Activated naive CD8-positive, alpha-beta T cell treated with anti-CD3 and anti-CD28 coated beads for 36 hours (primary cell): ENCODE measurements at places on chromosomes 11 and 22. TPM values are rescaled to one million over a fixed set of nuclear protein-coding genes. Genes with fewer than 3 reads are reported as not detected.

DNA sequence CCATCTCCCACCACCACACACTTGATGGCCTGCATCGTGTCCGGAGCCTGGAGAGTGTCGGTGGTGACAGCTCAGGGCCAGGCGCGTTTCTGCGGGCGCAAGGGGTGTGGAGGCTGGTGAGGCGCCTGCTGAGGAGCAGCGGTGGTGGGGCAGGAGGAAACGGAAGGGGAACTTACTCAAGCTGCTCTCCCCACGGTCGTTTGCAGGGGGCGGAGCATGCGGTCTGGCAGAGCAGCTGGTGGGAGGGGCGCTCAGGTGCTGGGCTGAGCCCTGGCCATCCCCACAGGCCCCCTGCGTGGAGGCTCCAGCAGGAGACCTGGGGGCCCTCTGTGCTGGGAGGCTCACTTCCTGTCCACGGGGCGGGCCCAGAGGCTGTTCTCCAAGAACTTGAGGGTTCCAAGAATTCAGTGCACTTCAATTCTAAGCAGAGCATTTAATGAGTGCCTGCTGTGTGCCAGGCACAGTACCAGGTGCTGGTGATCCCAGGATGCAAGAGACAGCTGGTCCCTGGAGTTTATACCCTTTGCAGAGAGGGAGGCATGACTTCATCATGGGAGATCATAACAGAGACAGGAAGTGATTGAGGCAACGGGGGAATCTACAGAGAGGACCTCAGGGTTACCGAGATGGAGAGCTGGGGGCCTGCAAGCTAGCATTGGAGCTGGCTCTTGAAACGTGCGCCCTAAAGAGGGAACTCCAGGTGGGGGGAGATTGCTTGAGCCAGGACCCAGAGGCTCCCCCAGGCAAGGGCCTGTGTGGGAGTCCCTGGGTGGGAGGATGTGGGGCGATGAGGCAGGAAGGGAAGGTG lies at the start of gene RAC2:
Gene RAC2 (minus strand): TSS at position 156 of the 808 bp plus-strand sequence. CDS start 121 bp downstream, at position 35.
- peak; percentile 93 for DNase-seq

DNA sequence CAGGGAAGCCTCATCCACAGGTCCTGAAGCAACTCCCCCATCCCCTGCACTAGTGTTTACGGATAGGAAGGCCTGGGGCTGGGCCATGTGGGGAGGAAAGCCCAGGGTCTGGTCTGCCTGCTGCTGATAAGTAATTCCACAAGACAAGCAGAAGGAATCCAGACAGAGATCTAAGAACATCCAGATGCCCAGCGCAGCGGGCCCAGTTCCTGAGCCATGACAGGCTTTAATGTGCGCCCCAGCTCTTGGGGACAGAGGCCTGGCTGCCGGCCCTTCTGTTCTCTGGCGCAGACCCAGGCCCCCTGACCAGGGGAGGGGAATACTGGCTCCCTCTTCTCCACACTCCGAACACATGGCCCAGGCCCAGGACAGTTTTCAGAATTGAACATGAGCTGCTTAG lies 28.8 kb upstream of the ETS1 start:
- no peak for DNase-seq

GRCh38 chr11:62569611-62570010 lies 4.1 kb downstream of the EEF1G start:
- no peak for DNase-seq

GRCh38 chr11:14021738-14022137 lies 59.2 kb downstream of the SPON1 start:
- no peak for DNase-seq

DNA sequence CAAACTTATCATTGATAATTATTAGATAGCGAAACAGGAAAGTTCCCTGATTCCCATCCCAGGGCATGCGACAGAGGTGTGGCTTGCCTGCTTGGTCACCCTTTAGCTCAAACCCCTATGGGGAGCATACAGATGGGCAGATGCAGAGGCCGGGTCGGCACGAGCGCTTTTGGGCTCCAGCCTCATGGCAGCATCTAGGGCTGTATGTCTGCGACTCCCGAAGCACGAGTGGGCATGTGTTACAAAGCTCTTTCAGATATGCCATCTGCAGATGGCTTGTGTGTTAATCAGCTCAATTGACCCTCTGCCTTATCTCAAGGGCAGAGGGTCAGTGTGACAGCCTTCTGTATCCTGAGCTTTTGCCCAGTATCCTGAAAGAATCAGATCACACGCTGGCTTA lies 2069.3 kb upstream of the RAG2 start:
- no peak for DNase-seq

CLDN5 gene
- total RNA-seq = not detected

- no peak for DNase-seq
Observed at GRCh38 chr11:8011371-8011770, 24.2 kb downstream of the EIF3F start.

MISFA gene
- 1.4 TPM for total RNA-seq

DNA sequence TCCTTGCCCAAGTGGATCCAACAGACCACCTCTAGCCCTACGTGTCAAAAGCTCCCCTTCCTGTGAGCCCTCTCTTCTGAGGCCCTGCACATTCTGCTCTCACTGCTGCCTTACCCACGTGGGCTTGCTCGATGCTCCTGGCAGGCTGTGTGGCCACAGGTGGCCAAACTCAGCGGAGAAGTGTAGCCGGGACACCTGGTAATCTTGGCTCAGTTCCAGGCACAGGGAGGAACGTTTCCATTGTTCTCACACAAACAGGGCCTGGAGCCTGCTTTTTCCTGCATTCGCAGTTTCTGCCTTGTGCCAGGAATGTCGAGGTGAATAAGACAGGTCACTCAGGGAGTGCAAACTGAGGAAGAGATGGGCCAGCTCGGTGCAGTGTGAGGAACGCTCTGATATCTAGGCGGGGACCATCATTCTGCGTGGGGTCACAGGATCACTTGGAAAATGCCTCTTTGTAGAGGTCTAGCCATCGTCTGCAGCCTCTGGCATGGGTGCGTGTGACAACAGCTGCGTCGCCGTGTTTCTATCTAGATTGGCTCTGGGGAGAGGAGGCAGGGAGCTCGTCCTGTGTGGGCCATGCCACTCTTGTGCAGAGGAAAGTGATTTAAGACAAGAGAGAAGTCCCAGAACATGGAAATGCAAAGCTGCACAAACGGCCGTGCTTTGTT lies 127.6 kb upstream of the PARVA start:
- DNase-seq = no peak

EFCAB6 gene
- 0.36 TPM for total RNA-seq

- no peak for DNase-seq
Observed at GRCh38 chr22:31719850-31720471, 30.0 kb downstream of the PRR14L start.

DNA sequence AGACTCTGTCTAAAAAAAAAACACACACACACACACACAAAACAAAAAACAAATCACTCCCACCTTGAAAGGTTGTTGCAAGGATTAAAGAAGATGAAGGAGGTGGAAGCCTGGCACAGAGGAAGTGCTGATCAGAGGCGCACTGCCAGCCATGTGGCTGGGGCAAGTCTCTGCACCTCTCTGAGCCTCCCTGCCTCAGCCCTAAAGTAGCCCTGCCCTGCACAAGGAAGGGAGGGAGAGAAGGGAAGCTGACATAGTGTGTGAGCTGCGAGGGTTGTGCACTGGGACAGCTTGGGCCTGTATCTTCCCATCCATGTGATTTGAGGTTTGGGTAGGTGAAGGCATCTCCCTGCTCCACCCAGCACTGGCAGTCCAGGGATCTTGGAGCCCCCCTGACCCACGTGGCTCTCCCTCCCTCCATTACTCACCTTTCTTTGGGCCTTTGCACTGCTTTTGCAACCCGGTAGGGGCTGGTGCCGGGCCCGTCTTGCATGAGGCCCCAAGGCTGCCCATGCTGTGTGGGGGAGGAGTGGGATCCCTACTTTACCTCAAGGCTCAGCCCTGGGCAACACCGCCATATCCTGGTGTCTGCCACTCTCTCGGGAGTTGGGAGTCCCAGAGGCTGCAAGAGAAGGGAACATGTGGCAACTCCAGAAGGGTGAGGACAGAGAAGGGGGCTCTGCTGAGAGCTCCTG lies 30.5 kb downstream of the IFT27 start:
- DNase-seq = no peak
